Hematopoietic multipotent progenitor cell treated with erythropoietin and hydrocortisone succinate and interleukin-3 and kit ligand, for 4 days (in vitro differentiated cells): ENCODE measurements at places on chromosomes 1 and 21.

DNA sequence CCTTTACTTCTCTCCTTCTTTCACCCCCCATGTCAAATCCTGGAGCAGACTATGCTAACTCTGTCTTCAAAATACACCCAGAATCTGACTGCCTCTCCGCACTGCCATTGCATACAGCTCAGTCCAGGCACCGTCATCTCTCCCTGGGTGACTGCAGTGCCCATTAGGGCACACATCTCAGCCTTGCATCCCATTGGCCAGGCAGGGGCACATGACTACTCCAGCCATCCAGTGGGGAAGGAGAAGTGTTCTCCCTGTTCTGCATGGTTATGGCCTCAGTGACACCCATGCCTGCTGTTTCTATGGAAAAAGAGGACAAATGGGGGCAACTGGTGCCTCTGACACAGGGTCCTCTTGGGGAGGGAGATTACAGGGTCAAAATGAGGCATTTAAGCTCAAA is 270.5 kb downstream of the MATN1 start:
- DNase-seq, result no peak

- DNase-seq, result no peak
These were observed 670.2 kb upstream of the CXADR start for GRCh38 chr21:16842696-16843035.

GRCh38 chr1:9010781-9011323 is 15.4 kb downstream of the SLC2A7 start:
- DNase-seq, result no peak

GRCh38 chr1:9438431-9439073 is 100.7 kb upstream of the SLC25A33 start:
- peak; percentile 24 for DNase-seq

DNA sequence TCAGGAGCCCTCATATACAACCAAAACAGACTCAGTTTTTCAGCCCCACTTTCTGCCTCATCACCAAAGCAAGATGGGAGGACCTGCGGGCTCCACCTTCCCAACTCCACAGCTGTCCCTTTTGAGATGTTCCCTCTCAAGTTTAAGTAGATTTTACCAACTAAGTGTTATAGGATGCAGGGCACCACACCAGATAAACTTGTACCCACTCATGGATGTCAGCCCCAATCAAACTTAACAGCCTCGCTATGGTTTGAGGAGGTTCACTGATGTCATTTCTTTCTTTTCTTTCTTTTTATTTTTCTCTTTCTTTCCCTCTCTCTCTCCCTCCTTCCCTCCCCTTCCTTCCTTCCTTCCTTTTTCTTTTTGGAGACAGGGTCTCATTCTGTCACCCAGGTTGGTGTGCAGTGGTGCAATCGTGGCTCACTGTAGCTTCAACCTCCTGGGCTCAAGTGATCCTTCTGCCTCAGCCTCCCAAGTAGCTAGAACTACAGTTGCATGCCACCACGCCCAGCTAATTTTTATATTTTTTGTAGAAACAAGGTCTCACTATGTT is 13.4 kb downstream of the CD58 start:
- DNase-seq, result no peak

- DNase-seq, result no peak
These were observed 27.7 kb downstream of the CXADR start for GRCh38 chr21:17540530-17540929.

DNA sequence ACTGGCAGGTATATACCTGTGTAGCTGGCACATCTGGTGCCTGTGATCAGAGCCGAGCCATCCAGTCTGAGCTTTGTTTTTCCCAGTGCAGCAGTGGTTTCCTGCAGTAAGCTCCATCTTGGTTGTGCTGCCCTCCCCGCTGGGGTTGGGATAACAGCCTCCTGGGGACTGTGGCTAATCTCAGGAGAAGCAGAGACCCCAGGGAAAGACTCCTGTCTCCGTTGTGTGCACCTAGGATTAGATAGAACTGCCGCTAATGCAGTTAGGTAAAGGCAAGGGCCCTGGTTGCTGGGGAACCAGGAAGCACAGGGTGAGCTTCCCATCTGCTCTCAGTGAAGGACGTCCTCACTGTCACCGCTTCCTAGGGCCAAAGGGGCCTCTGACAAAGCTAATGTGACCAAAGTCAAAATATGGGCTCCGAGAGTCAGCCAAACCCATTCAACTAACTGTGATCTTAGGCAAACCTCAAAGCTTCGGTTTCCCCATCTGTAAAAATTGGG is 20.0 kb downstream of the ROR1 start:
- DNase-seq, result no peak

GRCh38 chr1:201094832-201095231 is 17.4 kb downstream of the CACNA1S start:
- no peak for DNase-seq

DNA sequence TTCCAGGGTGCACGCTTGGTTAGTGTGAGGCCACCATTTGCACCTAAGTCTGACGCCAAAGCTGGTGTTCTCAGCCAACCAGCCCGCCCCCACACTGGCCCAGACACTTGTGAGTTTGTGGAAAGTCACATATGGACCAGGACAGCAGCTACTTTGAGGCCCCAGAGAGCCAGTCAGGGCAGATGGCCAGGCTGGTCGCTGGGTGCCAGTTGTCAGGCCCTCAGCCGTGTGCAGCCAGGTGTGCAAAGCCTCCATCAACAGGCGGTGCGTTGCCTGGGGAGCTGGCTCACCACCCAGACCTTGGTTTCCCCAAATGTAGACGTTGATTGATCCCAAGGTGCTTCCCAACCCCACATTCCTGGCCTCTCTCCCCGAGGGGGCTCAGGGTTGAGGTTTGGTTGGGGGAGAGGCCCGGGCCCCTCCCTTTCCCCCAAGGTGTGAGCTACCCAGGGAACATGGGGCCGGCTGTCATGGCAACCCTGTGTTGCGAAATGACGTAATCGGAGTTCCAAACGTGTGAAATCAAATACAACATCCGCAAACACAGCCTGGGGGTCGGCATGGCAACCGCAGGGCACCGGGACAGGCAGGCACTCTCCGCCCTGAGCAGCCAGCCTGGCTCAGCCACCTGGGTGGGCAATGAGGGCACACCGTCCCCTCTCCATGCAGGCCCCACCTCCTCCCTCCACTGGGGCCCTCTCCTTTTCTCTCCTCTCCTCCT is 42.2 kb upstream of the WNT4 start:
- DNase-seq, result peak; percentile 19
